Prostate gland (tissue), 2 donors: ENCODE measurements at places on chromosomes 7 and 10. TPM values are rescaled to one million over a fixed set of nuclear protein-coding genes. Genes with fewer than 3 reads are reported as not detected.

- H3K4me1 ChIP-seq = no peaks in the 10 kb centered on the region
- no peaks in the 10 kb centered on the region for H3K27me3 ChIP-seq
- no peak overlapping the region for H3K27ac ChIP-seq
Measured at GRCh38 chr7:96636342-96636860, 73.2 kb downstream of the SEM1 start.

GRCh38 chr7:117489911-117490310 lies 10.1 kb downstream of the CFTR start:
- no peak overlapping the region for H3K4me3 ChIP-seq
- no peaks in the 10 kb centered on the region for H3K27me3 ChIP-seq
- H3K4me1 ChIP-seq = no peaks in the 10 kb centered on the region
- no peak for DNase-seq
- H3K27ac ChIP-seq = no peak overlapping the region
- no peaks in the 10 kb centered on the region for H3K36me3 ChIP-seq

DNA sequence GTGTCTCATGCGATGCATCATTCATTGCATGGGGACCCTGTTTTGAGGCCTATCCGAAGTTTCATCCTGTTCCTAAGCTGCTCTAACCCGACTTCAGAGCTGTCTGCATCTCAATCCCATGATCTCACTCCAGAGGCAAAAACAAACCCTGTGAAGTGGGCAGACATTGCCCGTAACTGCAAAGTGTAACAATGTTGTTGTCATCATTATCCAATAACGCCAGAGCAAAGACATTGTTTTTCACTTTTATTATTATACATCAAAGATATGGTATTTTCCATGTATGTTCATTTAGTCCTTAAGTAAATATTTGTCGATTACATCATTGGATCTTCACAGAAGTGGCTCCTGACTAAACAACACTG lies 246.7 kb downstream of the KLF6 start:
- no peaks in the 10 kb centered on the region for H3K27me3 ChIP-seq
- H3K27ac ChIP-seq = no peak overlapping the region
- no peaks in the 10 kb centered on the region for H3K4me1 ChIP-seq
- H3K36me3 ChIP-seq = no peaks in the 10 kb centered on the region
- no peak for DNase-seq
- H3K4me3 ChIP-seq = no peak overlapping the region

GRCh38 chr7:149454006-149454405 lies 6.9 kb downstream of the ZNF777 start:
- no peak overlapping the region for H3K27ac ChIP-seq
- H3K4me1 ChIP-seq = peaks cover 9% of the 10 kb centered on the region
- no peaks in the 10 kb centered on the region for H3K27me3 ChIP-seq
- peaks cover 12% of the 10 kb centered on the region for H3K36me3 ChIP-seq
- no peak overlapping the region for H3K4me3 ChIP-seq

- H3K27ac ChIP-seq = peak overlapping the region; percentile 88
- DNase-seq = no peak
- H3K27me3 ChIP-seq = no peaks in the 10 kb centered on the region
- H3K4me3 ChIP-seq = peak overlapping the region; percentile 42
- H3K36me3 ChIP-seq = no peaks in the 10 kb centered on the region
Measured at GRCh38 chr10:690372-691161, 1.1 kb upstream of the DIP2C start.

GRCh38 chr10:96260014-96260413 lies 11.4 kb downstream of the BLNK start:
- no peak for DNase-seq
- H3K4me1 ChIP-seq = no peaks in the 10 kb centered on the region
- H3K27me3 ChIP-seq = no peaks in the 10 kb centered on the region

DNA sequence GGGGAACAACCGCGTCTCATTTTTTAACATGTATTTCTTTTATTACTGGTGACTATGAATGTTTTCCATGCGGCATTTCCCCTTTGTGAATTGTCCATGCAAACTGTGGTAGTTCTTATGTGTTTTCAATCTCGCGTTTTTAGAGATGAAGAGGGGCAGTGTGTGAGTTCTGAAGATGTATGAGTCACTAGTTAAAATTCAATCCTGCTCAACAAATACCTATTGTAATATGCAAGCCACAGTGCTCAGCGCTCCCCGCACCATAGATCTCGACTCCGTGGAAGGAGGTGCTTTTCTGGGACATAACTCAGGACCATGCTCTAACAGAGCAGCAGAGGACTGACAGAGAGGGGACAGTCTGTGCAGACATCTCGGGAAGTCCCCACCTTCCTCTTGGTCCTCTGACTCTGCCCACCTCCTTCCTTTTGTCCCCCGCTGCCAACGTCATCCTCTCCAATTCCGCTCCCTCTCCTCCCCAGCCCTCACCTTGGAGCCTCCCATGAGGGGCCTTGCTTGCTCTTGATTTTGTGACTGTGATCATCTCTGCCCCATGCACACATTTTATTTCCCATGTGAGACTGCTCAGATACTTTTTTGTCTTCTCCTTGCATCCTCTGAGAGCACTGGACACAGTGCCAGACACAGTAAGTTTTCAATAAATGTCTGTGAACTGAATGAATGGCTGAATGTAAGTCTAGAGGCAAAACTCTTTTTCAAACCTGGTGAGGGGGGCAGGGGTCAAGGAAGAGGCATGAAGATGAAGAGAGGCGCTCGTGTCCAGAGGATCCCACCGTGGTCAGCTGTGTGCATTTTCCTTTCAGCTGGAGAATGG lies 42.7 kb upstream of the PLEKHA1 start:
- no peaks in the 10 kb centered on the region for H3K36me3 ChIP-seq
- no peaks in the 10 kb centered on the region for H3K4me1 ChIP-seq
- no peak for DNase-seq
- H3K4me3 ChIP-seq = no peak overlapping the region
- H3K27ac ChIP-seq = no peak overlapping the region

- no peak for DNase-seq
- H3K4me3 ChIP-seq = no peak overlapping the region
- no peaks in the 10 kb centered on the region for H3K36me3 ChIP-seq
- H3K27ac ChIP-seq = no peak overlapping the region
Measured at GRCh38 chr7:14988941-14989340, 86.4 kb upstream of the DGKB start.

GRCh38 chr10:58755677-58756076 lies 243.0 kb downstream of the BICC1 start:
- H3K4me3 ChIP-seq = no peak overlapping the region
- peaks cover 2% of the 10 kb centered on the region for H3K4me1 ChIP-seq
- peak; percentile 18 for DNase-seq
- H3K27ac ChIP-seq = peak overlapping the region; percentile 35
- H3K27me3 ChIP-seq = no peaks in the 10 kb centered on the region
- no peaks in the 10 kb centered on the region for H3K36me3 ChIP-seq

- H3K4me3 ChIP-seq = no peak overlapping the region
- no peaks in the 10 kb centered on the region for H3K27me3 ChIP-seq
- H3K36me3 ChIP-seq = no peaks in the 10 kb centered on the region
- peak; percentile 4 for DNase-seq
- no peak overlapping the region for H3K27ac ChIP-seq
Measured at GRCh38 chr7:33334349-33334748, 205.0 kb downstream of the BBS9 start.

- H3K27me3 ChIP-seq = no peaks in the 10 kb centered on the region
- H3K4me3 ChIP-seq = no peak overlapping the region
- no peaks in the 10 kb centered on the region for H3K36me3 ChIP-seq
- H3K27ac ChIP-seq = no peak overlapping the region
- no peak for DNase-seq
- H3K4me1 ChIP-seq = no peaks in the 10 kb centered on the region
Measured at GRCh38 chr7:16801111-16801542, 3.7 kb downstream of the AGR2 start.

GRCh38 chr10:112000466-112000865 lies 183.1 kb downstream of the GPAM start:
- no peaks in the 10 kb centered on the region for H3K36me3 ChIP-seq
- no peaks in the 10 kb centered on the region for H3K27me3 ChIP-seq
- no peak overlapping the region for H3K4me3 ChIP-seq
- H3K4me1 ChIP-seq = no peaks in the 10 kb centered on the region
- DNase-seq = no peak

- H3K27me3 ChIP-seq = no peaks in the 10 kb centered on the region
- H3K36me3 ChIP-seq = no peaks in the 10 kb centered on the region
- no peak for DNase-seq
Measured at GRCh38 chr7:51022821-51023220, 240.1 kb upstream of the GRB10 start.

DNA sequence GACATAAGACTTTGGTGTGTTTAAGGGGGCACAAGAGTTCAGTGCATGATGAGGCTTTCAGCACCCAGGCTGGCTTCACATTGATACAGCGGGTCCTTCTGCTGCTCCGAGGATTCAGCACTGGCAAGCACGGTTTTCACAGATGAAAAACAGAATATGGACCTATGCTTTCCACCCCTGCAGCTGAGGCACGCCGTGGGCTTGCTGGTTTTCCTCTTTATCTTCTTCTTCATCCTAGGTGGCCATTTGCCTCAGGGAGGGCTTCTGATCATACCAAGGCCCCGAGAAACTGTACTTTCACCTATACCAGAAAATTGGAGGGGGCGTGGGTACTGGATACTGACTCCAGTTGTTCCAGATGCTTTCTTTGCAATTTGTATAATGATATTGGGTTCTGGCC lies 277.1 kb upstream of the ZNF32 start:
- no peak overlapping the region for H3K4me3 ChIP-seq
- no peaks in the 10 kb centered on the region for H3K4me1 ChIP-seq
- no peak for DNase-seq
- H3K27me3 ChIP-seq = no peaks in the 10 kb centered on the region

DNA sequence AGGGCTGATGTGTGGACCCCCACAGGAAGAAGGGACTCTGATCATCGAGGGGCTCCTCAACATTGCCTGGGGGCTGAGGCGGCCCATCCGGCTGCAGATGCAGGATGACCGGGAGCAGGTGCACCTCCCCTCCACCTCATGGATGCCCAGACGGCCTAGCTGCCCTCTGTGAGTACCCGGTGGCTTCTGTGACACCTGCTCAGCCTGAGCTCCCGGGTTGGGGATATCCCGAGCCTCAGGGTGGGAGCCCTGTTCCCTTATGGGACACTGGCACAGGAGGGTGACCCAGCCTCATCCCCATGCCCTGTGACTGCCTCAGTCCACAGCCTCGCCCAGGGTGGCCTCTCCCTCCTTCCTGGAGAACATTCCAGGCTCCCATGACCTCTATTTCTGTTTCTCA lies 3.9 kb upstream of the DEPP1 start:
- H3K27me3 ChIP-seq = no peaks in the 10 kb centered on the region
- H3K4me3 ChIP-seq = no peak overlapping the region
- peaks cover 20% of the 10 kb centered on the region for H3K4me1 ChIP-seq
- H3K36me3 ChIP-seq = no peaks in the 10 kb centered on the region

DNA sequence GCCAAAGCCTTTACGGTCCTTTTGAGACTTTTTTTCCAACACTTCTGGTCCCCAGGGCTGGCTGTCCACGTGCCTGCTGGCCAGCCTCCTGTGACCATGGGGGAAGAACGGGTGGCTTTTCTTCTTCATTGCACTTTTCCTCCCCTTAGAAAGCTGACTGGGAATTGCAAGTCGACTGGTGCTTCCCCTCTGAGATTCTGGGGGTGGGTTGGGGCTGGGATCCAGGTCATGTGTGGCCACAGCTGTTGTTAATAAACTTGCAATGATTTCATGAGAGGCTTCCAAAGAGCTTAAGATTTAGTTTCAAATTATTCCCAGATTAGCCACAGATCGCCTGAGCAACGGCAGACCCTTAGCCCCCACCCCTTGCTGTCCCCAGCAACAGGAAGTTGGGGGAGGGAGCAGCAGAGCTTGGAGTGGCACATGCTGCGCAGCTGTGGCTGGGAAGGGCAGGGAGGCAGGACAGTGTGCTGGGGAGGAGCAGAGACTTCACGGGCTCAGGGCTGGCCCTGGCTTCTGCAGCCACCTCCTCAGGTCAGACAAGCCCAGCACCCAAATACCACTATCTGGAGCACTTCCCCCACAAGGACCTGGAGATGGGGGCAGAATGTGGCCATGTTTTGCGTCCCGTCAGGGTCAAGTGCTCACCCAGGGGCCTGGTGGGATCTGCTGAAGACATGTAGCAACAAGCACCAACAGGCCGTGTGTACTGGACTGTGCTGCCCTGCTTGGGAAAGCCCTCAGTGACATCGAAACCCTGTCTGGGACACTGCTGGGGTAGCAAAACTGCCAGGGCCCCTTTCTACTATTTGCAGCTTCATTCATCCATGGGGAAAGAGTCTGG lies 147.1 kb downstream of the RNF216 start:
- no peak for DNase-seq
- no peak overlapping the region for H3K4me3 ChIP-seq

DNA sequence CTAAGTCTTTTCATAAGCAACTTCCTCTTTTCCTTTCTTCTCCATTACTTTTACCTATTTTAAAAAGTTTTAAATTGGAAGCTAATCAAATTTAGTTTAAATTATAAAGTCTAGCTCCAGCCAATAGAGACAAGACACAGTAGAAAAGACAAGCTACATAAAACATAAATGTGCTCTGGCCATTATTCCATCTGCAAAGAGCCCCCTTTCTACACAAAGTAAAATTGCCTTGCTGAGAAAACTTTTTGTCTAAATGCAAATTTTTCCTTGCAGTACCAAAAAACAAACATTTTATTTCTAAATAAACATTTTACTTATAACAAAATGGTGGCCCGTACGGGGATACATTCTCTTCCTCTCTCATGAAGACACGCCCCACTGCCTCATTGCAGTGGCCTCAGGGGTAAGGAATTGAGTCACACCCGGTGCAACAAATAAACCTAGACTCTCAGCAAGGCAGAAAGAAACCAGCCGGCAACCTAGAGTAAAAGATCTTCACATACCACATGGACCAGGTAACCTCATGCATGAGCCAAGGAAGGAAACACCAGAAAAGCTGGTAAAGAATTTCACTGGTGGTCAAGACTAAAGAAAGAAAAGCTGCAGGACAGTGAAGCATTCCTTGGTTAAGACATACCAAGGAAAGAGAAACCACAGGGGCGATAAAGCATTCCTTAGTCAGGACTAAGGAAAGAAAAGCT lies 71.6 kb upstream of the ZNF746 start:
- no peaks in the 10 kb centered on the region for H3K4me1 ChIP-seq
- no peak overlapping the region for H3K4me3 ChIP-seq
- H3K27me3 ChIP-seq = no peaks in the 10 kb centered on the region
- DNase-seq = no peak

- no peak for DNase-seq
- H3K4me3 ChIP-seq = no peak overlapping the region
Measured at GRCh38 chr7:69799990-69800389, 201.7 kb downstream of the AUTS2 start.

GRCh38 chr10:119465085-119465484 lies 77.4 kb downstream of the RGS10 start:
- H3K4me1 ChIP-seq = no peaks in the 10 kb centered on the region
- no peaks in the 10 kb centered on the region for H3K36me3 ChIP-seq
- DNase-seq = no peak
- H3K27ac ChIP-seq = no peak overlapping the region

Gene STEAP4
- total RNA-seq = 39.6 TPM

Gene VWDE
- 2.7 TPM for total RNA-seq

Gene GIMAP1
- 3.9 TPM for total RNA-seq

Gene ZNF511
- 52.8 TPM for total RNA-seq

Gene EPHB4
- total RNA-seq = 80.8 TPM

Gene ZNF487
- 12.5 TPM for total RNA-seq

Gene CDK13
- total RNA-seq = 91.6 TPM

Gene CTAGE8
- 6.3 TPM for total RNA-seq
